ENCODE measurements at places on chromosomes 16 and 17. TPM values are rescaled to one million over a fixed set of nuclear protein-coding genes. Genes with fewer than 3 reads are reported as not detected.

GRCh38 chr17:62781831-62782251 lies 26.3 kb downstream of the MARCHF10 start:
- no peak for DNase-seq

GRCh38 chr17:68101987-68102314 lies 66.4 kb downstream of the KPNA2 start:
- DNase-seq = no peak

DNA sequence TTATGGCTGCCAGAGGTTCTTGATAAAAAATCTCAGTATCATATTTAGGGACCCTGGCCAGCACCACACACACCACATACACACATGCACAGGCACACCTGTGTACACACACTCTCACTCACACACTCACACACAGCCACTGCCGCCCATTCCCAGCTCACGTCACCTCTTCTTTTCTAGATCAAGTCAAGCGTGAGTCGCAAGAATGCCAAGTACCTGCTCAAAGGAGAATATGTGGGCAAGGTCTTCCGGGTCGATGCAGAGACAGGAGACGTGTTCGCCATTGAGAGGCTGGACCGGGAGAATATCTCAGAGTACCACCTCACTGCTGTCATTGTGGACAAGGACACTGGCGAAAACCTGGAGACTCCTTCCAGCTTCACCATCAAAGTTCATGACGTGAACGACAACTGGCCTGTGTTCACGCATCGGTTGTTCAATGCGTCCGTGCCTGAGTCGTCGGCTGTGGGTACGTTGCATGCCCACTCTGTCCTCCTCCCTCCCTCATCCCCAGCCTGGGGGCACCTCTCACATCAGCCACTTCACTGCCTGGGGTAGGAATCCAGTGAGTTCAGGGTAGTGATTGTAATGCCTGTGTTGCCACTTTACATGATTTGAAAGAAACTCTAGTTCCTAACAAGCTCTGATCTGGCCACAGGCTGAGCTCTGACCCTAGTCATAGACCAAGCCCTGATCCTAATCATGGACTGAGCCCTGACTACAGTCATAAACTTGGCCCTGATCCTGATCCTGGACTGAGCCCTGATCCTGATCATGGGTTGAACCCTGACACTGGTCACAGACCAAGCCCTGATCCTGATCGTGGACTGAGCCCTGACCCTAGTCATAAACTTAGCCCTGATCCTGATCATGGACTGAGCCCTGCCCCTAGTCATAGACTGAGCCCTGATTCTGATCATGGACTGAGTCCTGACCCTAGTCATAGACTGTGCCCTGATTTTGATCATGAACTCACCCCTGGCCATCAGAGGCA lies 20.4 kb downstream of the CDH5 start:
- no peak for DNase-seq

DNA sequence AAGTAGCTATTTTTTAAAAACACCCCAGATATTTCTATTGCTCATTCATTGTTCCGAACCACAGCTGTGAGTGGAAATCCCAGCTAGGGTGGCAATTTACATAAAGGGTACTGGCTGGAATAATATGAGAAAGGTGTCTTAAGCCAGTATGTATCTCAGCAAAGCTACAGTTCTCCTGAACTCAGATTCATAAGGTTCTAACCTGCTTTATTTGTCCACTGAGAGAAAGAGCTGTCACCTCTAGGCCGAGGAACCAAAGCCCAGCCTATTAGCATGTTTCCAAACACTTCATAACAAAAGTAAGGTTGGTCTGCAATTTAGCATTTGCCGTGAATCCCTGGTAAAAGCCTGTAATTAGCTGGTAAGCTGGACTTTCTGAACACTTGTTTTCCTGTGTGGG lies 57.0 kb upstream of the CLEC19A start:
- no peak for DNase-seq

GRCh38 chr17:18070861-18071340 lies 16.8 kb upstream of the DRG2 start:
- no peak for DNase-seq

DNA sequence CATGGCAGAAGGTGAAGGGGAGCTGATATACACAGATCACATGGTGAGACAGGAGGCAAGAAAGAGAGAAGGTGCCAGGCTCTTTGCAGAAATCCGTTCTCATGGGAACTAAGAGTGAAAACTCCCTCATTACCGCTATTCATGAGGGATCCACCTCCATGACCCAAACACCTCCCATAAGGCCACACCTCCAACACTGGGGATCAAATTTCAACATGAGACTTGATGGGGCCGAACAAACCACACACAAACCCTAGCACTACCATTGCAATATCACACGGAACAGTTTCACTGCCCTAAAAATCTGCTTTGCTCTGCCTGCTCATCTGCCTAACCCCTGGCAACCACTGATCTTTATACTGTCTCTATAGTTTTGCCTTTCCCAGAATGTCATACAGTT lies 34.8 kb downstream of the C17orf67 start:
- DNase-seq = no peak

Gene GJD3
- total RNA-seq = 0.82 TPM

All from prostate gland (tissue), 2 donors.